Activated CD8-positive, alpha-beta T cell treated with anti-CD3 and anti-CD28 coated beads, Interleukin-2, amount 10 ng/mL, durations not matched to agents 7 days and 5 days (primary cell): ENCODE measurements at places on chromosomes 16 and 17. TPM values are rescaled to one million over a fixed set of nuclear protein-coding genes. Genes with fewer than 3 reads are reported as not detected.

Gene CREBBP
- 51.8 TPM for total RNA-seq

DNA sequence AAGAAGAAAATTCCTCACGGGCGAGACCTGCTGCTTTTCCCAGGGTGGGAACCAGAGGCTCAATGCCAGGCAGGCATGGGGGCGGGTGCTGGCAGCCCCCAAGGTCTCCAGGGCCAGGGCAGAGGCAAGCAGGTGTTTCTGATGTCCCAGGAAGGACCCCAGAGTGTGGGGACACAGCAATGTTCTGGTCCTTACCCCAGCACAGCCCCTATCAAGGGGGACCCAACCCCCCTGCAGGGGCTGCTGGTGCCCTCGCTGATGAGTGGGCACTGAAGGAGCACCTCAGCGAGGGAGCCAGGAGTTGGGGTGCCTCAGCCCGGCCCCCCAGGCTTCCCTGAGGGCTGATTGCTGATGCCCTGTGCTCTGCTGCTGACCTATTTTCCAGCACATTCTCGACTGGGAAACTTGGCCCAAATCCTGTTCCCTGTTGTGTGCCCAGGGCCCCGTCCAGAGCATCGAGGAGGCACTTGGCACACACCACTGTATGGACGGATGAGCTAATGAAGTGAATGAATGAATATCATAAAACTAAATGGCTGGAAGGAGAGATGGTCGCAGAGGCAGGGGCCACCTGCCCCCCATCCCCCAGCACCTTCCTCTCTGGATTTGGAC, 2.8 kb downstream of the DBNDD1 start:
- DNase-seq = no peak

DNA sequence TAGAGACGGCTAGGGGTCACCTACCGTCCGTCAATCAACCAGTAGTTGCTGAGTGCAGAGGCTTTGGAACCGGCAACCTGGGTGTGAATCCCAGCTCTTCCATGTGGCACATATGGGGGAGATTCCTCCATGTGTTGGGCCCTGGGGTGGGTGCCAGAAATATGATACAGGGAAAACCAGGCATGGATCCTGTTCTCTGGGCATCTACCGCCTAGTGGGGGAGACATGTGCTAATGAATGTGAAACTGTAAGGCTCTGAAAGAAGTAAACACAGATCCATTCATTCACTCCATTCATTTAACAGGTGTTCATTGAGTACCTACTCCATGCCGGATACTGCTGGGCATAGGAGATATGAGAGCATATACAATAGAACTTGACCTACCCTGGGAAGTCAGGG, 39.5 kb upstream of the SDK2 start:
- no peak for DNase-seq

DNA sequence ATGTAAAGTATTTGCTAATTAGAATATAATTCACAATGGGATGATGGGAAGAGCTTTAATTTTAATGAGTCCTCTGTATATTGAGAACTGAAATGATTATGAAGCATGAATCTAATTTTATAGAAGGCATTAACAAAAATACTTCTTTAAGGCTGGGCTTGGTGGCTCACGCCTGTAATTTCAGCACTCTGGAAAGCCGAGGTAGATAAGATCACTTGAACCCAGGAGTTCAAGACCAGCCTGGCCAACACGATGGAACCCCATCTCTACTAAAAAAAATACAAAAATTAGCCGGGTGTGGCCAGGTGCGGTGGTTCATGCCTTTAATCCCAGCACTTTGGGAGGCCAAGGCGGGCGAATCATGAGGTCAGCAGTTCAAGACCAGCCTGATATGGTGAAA, 12.0 kb downstream of the CDK12 start:
- DNase-seq = no peak

Gene ARHGAP23
- total RNA-seq = 0.24 TPM

Gene CAMKK1
- total RNA-seq = 4.0 TPM

DNA sequence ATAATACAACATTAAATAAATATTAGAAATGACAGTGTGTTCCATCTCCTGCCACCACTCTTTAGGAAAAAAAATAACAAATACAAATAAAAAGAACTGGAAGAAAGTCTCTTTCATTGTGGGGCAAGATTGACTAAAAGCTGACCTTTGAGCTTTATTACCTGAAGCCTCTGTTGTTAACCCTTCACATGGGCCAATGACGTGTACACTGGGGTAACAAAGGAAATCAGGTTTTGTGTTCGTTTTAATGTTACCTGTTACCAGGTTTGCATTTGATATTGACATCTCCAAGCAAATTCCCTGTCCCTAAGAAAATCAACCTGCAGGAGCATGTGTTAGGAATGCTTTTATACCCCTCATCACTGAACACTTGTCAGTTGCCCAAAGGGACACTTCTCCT, 39.0 kb downstream of the NLK start:
- no peak for DNase-seq

DNA sequence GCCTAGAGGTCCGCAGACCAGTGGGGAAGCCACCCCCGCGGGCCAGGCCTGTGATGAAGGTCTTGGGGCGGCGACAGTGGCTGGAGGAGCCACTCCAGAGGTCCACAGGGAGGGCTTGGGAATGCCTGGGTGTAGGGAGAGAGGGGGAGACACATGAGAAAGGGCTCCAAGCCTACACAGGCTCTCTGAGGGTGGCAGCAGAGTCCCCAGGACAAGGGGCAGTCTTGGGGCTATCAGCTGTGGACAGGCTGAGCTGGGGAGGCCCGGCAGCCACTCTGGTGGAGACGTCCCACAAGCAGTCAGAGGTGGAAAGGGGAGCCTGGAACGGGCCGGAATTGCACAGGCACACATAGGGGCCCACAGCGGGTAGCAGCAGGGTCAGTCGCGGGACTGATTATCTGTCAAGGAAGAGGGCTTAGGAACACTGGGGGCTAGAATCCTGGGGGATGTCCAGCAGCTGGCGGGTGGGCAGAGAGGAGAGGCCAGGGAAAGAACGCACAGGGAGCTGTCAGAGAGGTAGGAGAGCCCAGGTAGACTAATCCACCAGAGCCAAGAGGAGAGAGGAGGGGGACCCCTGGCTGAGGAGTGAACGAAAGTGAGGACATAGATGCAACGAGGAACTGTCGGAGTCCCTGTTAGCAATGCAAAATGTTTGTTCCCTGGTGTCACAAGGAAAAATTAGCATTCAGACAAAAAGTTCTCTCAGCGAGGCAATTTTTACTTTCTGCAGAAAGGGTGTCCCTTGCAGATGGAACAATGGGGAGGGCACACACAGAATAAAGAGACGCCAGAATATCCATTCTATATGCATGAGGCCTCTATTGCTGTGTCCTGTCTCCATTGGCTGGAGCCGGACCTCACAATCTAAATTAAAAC, 93.9 kb upstream of the DNAH17 start:
- DNase-seq = no peak

- DNase-seq = no peak
Observed at GRCh38 chr17:37671028-37671823, 28.0 kb upstream of the DDX52 start.

DNA sequence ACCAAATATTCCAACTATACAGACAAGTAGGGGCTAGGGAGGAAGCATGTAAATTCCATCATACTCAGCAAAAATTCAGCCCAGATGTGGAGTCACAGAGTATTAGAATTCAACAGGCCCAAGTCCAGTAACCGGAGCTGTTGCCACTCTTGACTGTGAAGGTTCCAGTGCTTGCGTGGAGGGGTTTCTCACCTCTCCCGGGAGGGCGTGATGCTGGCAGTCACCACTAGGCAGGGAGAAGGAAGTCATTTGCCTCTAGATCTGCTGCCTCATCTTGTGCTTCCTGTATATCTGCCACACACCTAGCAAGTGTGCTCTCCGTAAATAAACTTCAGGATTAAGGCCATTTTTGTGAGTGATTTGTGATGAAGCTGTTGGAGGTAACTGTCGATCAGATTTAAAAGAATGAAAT, 1.0 kb upstream of the CKLF start:
- DNase-seq = peak; percentile 67

- no peak for DNase-seq
Observed at GRCh38 chr17:376936-377863, 24.6 kb upstream of the RPH3AL start.

DNA sequence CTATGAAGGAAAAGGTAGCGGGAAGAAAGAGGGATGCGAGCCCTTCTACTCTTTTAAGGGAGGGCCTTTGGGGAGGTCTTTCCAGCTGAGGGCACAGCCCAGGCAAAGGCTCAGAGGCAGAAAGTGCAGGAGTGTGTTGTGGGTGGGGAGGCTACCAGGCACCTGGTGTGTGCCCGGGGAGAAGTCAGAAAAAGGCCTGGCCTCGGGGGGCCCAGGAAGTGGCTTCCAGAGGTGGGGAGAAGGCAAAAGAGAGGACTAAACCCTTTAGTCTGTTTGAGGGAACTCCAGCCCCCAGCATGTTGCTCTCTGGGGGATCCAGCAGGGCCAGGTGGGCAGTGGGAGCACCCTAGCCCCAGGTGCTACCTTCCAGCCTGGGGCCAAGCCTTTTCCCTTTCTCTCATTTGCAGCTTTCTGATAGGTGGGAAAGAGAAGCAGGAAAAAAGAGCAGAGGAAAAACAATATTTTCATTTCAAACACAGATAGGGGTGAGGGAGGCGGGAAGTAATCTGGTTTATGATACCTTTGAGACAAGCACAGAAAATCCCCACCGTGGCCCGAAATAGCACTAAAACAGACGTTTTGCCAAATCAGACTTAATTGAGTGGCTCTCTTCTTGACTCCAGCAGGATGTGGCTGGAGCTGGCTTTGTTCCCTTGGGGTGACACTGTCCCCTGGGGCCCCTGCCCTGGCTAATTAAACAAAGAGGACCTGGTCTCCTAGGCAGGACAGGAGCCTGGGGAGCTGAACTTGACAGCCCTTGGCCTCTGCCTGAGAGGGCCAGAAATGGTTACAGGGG, 10.4 kb downstream of the RAI1 start:
- DNase-seq = no peak

- peak; percentile 62 for DNase-seq
Observed at GRCh38 chr17:33674685-33675084, 381.6 kb upstream of the ASIC2 start.

Gene SNX20
- total RNA-seq = 65.3 TPM

Gene TNFRSF17
- not detected for total RNA-seq

- DNase-seq = no peak
Observed at GRCh38 chr17:17983376-17983775, 10.7 kb downstream of the DRC3 start.

GRCh38 chr16:85853547-85854545, 45.1 kb upstream of the IRF8 start:
- no peak for DNase-seq

- DNase-seq = no peak
Observed at GRCh38 chr17:8870406-8871040, 3.0 kb upstream of the PIK3R6 start.

DNA sequence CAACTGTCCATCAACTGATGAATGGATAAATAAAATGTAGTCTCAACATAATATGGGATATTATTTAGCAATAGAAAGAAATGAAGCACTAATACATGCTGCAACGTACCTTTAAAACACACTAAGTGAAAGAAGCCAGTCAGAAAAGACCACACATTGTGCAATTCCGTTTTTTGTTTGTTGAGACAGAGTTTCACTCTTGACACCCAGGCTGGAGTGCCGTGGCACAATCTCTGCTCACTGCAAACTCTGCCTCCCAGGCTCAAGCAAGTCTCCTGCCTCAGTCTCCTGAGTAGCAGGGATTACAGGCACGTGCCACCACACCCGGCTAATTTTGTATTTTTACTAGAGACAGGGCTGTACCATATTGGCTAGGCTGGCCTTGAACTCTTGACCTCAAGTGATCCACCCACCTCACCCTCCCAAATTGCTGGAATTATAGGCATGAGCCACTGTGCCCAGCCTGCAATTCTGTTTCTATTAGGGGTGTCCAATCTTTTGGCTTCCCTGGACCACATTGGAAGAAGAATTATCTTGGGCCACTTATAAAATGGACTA, 40.1 kb downstream of the SCNN1B start:
- no peak for DNase-seq

Gene KRTAP3-2
- total RNA-seq = not detected

DNA sequence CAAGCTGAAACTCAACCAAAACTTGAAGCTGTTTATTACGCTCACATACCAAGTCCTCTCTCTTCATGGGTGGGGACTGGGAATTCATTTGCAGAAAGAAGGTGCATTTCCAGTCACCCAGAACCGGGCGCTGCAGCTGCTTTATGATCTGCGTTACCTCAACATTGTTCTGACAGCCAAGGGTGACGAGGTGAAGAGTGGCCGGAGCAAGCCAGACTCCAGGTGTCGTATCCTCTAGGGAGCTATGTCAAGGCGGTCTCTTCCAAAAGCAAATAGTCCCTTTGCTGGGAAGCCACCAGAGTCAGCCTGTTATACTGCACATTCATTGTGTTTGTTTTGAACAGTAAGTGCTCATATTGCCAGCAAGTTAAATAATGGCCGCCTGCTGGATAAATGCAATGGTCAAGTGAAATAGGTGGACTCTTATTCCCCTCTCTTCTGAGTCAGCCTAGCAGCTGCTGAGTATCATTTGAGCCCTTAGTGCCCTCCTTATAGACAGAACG, 12.7 kb downstream of the COG1 start:
- no peak for DNase-seq

Gene SSTR5
- not detected for total RNA-seq

DNA sequence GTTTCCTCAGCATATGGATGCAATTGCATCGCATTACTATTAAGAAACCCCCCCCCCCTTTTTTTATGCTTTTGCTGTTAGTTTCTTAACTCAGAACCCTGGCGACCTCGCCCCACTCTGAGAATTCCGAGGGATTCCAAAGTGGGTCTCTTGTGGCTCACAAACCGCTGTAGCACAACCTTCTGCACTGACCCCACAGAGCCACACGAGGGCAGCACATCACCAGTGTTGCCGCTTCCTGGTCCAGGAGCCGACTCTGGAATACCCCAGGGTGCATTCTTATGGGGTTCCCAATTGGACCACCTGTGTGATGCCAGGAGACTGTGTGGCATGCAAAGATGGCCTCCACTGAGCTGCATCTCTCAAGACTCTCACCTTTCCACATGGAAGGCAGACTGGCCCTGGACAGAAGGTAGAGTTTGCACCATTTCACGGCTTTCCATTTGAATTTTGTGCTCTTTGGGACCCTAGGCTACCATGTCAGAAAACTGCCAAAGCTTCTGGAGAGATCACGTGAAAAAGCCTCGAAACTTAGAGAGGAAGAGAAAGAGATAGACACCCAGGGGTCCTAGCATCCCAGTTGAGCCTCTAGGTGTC, 432.7 kb upstream of the ASIC2 start:
- peak; percentile 32 for DNase-seq

- DNase-seq = no peak
Observed at GRCh38 chr17:82577300-82577699, 57.8 kb downstream of the FOXK2 start.

Gene NGFR
- total RNA-seq = not detected

DNA sequence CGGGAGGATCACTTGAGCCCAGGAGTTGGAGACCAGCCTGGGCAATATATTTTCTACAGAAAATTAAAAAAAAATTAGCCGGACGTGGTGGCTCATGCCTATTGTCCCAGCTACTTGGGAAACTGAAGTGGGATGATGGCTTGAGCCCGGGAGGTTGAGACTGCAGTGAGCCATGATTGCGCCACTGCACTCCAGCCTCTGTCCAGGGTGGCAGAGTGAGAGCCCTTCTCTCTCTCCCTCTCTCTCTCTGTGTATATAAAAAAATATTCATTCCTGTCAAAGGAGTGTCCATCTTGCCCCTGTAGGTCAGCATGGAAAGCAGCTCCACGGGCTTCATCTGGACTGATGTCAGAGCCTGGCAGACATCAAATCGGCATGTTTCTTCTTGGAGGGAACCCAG, 31.2 kb downstream of the MGAT5B start:
- no peak for DNase-seq

GRCh38 chr17:39928858-39929645, 1.5 kb downstream of the LRRC3C start:
- no peak for DNase-seq

GRCh38 chr17:74211141-74211911, 2.0 kb upstream of the TTYH2 start:
- no peak for DNase-seq
